ENCODE measurements at places on chromosomes 6 and 20. TPM values are rescaled to one million over a fixed set of nuclear protein-coding genes. Genes with fewer than 3 reads are reported as not detected.

DNA sequence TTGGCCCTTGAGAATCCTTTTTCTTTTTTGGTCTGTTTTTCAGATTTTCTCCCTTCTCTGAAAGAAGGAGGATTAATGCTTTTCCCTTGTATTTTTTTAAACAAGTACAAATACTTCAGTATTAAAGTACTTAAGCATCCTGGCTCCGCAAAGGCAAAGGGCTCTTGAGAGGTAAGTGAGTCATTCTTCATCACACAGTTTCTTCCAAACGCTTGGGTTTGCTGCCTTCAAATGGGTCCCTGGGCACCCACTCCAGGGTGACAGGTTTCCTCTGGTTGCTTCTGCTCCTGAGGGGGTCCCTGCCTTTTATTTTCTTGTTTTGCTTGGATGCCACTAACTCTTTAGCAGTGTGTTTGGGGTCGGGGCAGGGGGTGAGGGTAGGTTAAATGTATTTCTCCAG lies 437.1 kb downstream of the PTPRT start:
- DNase-seq, result no peak

TAAR9 gene
- total RNA-seq, result 0.41 TPM

GRCh38 chr6:99282479-99283062 lies 66.9 kb downstream of the FAXC start:
- no peak for DNase-seq

- no peak for DNase-seq
Observed at GRCh38 chr20:4697189-4697830, 24.4 kb upstream of the PRND start.

DNA sequence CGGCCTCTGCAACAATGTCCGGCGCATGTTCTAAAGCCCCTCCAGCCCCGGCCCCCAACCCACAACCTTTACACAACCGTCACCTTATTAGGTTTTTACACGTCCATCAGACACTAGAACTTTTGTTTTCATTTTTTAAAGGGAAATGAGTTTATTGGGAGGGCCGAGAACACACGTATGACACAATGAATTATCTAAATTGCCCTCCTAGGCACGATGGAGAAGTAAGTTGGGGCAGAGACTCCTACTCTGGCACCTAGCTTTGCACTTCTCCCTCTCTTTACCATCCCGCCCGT lies 1.2 kb upstream of the DLL1 start:
- DNase-seq, result no peak

GRCh38 chr20:4252005-4252404 lies 236.6 kb upstream of the RNF24 start:
- DNase-seq, result no peak

DNA sequence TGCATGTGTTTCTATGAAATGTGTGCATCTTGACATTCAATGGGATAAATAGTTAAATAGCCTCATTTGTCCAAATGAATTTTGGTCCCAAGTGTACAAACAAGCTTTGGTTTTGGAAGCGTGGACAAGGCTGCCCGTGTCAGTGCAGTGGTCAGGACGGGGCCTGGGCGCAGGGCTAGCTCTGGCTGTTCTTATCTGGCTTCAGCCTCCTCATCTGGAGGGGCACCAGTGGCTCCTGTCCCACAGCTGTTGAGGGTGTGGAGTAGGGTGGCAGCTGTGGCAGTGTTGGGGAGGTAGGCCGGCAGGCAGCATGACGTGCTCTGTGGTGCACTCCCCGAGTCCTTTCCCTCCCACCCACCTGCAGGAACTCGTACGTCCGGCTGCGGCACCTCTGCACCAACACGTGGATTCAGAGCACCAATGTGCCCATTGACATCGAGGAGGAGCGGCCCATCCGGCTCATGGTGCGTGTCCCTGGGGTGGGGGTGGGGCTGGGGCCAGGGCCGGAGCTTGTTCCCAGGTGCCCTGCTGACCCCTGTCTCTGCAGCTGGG lies 43.5 kb downstream of the ITPR3 start:
- no peak for DNase-seq

- DNase-seq, result no peak
Observed at GRCh38 chr6:1089859-1090258, 222.0 kb upstream of the FOXQ1 start.
